ENCODE measurements at places on chromosomes 7 and 10.

DNA sequence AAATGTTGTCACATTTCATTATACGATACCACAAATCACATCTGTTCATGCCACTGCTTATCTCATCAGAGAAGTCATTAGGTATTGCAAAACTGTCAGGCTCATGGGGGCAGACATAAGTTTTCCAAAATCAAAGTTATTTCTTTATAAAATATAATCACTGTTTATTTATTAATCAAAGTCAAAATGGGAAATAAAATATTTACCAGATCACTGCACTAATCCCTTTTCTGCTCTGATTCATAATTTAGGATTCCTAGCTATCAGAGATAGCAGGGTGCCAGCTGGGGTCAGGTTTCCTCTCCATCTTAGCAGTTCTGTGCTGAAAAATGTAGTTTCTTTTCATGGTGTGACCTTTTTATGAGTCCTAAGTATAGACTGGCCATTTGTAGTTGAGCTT is 117.7 kb upstream of the LANCL2 start:
- H3K4me1 ChIP-seq, result no peaks in the 10 kb centered on the region
- no peak overlapping the region for H3K4me3 ChIP-seq
- no peaks in the 10 kb centered on the region for H3K36me3 ChIP-seq
- no peak for DNase-seq
- H3K27me3 ChIP-seq, result peaks cover 5% of the 10 kb centered on the region

DNA sequence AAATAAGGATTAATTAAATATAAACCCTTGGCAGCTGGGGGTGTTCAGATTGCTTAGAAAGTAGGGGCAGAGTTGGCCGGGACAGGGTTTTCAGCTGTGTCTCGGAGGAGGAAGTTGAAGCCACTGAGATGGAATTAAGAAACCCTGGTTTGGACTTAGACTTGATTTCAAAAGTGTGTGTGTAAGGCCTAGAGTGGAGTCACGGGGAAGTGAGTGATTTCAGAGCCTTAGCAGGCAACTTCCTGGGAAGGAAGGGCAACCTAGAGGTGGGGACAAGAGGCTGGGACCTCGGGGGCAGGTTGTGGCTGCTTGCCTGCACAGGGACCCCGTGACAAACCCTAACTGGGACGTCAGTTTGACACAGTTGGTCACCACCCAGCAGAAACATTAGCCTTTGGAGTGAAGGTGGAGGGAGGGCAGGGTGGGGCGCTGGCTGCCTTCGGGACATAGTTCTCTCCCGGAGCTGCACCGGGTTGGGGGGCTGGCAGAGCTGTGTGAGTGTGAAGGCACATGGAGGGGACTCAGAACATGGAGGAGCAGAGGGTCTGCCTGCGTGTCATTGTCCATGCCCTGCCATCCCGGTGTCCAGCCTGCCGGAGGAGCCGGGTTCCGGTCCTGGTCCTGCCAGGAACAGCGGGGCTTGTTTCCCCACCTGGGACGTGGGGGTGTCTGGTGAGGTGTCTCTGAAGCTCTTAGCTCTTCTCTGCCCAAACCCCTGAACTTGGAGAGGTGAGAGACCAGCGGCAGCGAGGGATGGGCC is 1.8 kb downstream of the BRI3 start:
- peaks cover 49% of the 10 kb centered on the region for H3K4me1 ChIP-seq
- H3K36me3 ChIP-seq, result no peaks in the 10 kb centered on the region

- H3K4me3 ChIP-seq, result peak overlapping the region; percentile 77
- no peaks in the 10 kb centered on the region for H3K27me3 ChIP-seq
- DNase-seq, result no peak
- H3K27ac ChIP-seq, result peak overlapping the region; percentile 57
Observed at GRCh38 chr10:79069325-79070080, 737 bp downstream of the ZMIZ1 start.

GRCh38 chr10:132909491-132910071 is 32.8 kb downstream of the CFAP46 start:
- no peaks in the 10 kb centered on the region for H3K27me3 ChIP-seq
- no peaks in the 10 kb centered on the region for H3K36me3 ChIP-seq
- no peaks in the 10 kb centered on the region for H3K4me1 ChIP-seq
- no peak overlapping the region for H3K4me3 ChIP-seq
- DNase-seq, result no peak

GRCh38 chr10:101285519-101286070 is 56.3 kb upstream of the LBX1 start:
- peaks cover 7% of the 10 kb centered on the region for H3K4me1 ChIP-seq
- no peak overlapping the region for H3K4me3 ChIP-seq
- no peaks in the 10 kb centered on the region for H3K36me3 ChIP-seq
- H3K27ac ChIP-seq, result no peak overlapping the region

- no peaks in the 10 kb centered on the region for H3K4me1 ChIP-seq
- DNase-seq, result no peak
- no peaks in the 10 kb centered on the region for H3K27me3 ChIP-seq
- peak overlapping the region; percentile 43 for H3K4me3 ChIP-seq
- no peaks in the 10 kb centered on the region for H3K36me3 ChIP-seq
Observed at GRCh38 chr10:283916-284356, 148.7 kb downstream of the ZMYND11 start.

DNA sequence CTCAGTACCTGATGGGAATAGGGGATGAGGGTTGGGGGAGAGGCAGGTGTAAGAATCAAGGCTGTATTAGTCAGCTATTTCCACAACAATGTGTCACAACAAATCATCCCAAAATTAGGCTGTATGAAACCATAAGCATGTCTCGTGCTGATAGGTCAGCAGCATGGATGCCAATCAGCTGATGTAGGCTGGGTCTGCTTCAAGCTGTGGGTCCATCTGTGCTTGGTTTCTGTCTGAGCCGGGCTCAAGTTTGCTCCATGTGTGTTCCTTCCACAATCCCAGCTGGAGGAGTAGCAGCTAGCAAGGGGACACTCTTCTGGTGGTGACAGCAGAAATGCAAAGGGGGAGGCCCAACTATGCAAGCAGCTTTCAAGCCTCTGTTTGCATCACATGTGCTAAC is 97.9 kb upstream of the ZNF746 start:
- DNase-seq, result no peak
- peaks cover 16% of the 10 kb centered on the region for H3K36me3 ChIP-seq
- no peaks in the 10 kb centered on the region for H3K27me3 ChIP-seq
- no peak overlapping the region for H3K4me3 ChIP-seq
- H3K27ac ChIP-seq, result no peak overlapping the region
- peaks cover 9% of the 10 kb centered on the region for H3K4me1 ChIP-seq

DNA sequence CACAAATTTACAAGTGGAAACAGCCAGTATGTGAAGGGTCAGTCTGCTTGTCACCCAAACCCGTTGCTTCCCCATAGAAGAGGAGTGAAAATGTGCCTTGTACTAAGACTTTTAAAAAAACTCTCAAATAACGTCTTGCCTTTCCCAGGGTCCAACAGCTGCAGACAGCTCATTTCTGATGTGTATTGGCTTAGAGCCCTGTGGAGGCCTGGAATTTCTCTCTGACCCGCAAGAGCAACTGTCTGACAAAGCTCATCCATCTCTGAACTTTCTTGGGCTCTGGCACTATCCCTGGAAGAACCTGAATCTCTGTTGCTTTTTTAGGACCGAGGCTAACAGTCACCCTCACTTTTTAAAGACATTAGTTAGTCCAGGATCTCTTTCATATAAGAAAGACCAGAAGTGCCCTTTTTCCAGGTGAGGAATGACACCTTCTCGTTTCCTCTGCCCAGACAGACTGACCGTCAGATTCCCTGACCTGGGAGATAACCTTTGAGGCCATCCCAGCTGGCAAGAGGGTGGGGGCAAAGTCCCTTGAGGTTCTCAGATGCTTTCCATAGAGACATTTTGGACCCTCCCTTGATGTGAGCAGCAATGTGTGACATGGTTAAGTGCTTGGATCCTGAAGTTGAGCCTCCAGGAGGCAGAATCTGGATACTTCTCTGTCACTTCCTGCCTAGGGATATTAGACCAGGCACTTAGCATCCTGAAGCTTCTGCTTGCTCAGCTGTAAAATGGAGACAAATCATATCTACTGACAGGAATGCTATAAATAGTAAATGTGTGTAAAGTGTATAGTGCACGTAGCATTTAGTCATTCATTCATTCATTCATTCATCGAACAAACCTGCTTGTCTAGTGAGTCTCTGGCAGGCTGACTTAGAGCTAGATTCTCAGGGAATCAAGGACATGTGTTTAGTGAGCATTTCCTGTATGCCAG is 4.5 kb upstream of the NODAL start:
- H3K27me3 ChIP-seq, result peaks cover 13% of the 10 kb centered on the region
- no peak for DNase-seq
- H3K4me3 ChIP-seq, result no peak overlapping the region
- no peak overlapping the region for H3K27ac ChIP-seq
- H3K36me3 ChIP-seq, result no peaks in the 10 kb centered on the region

DNA sequence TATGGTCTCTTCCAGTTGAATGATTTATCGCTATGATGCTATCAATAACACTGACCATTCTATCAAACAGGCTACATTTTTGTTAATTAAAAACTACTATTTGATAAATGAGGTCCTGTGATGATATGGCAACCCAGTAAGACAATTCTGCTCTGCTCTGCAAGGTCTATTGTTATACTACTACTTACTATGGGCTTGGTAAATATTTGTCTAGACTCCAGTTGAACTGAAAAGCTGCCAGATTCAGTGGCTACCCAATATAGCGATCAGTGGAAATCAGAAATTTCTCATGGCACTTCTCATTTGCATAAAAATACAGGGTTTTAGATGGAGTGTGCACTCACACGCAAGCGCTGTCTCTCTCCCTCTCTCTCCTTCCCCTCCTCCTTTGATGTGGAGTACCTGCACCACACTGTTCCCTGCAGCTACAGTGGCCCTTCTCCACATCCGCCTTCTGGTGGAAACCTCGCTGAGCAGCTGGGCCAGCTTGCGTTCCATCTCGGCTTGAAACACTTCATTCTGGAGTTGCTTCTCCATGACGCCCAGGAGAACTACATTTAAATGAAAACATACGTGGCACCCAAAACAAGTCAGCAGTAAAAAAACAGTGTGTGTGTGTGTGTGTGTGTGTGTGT is 77.9 kb downstream of the KIAA1549 start:
- no peak overlapping the region for H3K27ac ChIP-seq
- H3K4me3 ChIP-seq, result peak overlapping the region; percentile 49
- peaks cover 26% of the 10 kb centered on the region for H3K4me1 ChIP-seq
- H3K27me3 ChIP-seq, result peaks cover 7% of the 10 kb centered on the region
- peak; percentile 90 for DNase-seq

DNA sequence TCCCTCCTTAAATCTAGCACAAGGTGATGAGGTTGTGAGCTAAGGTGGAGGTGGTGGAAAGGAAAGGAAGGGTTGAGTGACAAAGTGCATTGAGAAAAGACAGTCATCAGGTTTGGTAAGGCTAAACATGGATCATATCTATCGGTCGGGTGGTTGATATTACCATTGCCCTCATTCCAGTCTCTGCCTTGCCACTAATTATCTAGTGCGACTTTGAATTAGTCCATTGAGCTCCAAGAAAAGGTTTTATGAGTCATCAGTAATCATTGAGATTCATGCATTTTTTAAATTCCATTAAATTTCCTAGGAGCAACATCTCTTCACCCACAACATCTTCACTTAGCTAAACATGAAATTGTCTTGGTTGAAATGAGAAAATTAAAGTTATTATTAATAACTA is 68.9 kb upstream of the FRMD4A start:
- H3K4me3 ChIP-seq, result no peak overlapping the region
- no peaks in the 10 kb centered on the region for H3K36me3 ChIP-seq
- H3K27ac ChIP-seq, result no peak overlapping the region
- peaks cover 4% of the 10 kb centered on the region for H3K27me3 ChIP-seq

- DNase-seq, result no peak
- H3K36me3 ChIP-seq, result no peaks in the 10 kb centered on the region
- H3K27me3 ChIP-seq, result no peaks in the 10 kb centered on the region
- no peak overlapping the region for H3K27ac ChIP-seq
- no peak overlapping the region for H3K4me3 ChIP-seq
Observed at GRCh38 chr10:18334116-18334867, 194.1 kb downstream of the CACNB2 start.

GRCh38 chr7:124784879-124785818 is 19.6 kb upstream of the GPR37 start:
- H3K27me3 ChIP-seq, result no peaks in the 10 kb centered on the region
- DNase-seq, result no peak
- H3K4me3 ChIP-seq, result no peak overlapping the region
- no peaks in the 10 kb centered on the region for H3K4me1 ChIP-seq
- no peaks in the 10 kb centered on the region for H3K36me3 ChIP-seq

Data from CD4-positive, CD25-positive, alpha-beta regulatory T cell (primary cell).